H54 (cell line): ENCODE measurements at places on chromosomes 1 and 21.

DNA sequence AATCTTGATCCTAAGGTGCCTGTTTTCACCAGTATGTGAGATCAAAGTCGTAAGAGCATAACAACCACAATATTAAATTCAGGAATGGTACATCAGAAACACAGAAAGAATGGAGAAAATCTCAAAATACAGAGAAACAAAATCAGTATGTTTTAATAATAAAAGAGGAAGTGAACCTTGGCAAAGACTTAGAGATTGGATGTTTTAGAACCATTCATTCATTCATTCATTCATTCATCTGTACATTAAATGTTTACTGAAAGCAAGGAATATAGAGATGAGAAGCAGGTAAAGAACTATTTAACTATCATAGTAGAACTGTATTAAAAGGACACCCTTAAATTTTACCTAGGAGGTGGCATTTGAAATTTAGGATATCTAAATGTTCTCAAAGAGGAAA is 55.7 kb downstream of the EDEM3 start:
- DNase-seq, result no peak

GRCh38 chr21:33771976-33772375 is 129.7 kb downstream of the ITSN1 start:
- no peak for DNase-seq

- DNase-seq, result no peak
These were observed 120.8 kb downstream of the CLEC20A start for GRCh38 chr1:178376008-178376407.

GRCh38 chr1:12615865-12616708 is 1.9 kb downstream of the DHRS3 start:
- peak; percentile 65 for DNase-seq

DNA sequence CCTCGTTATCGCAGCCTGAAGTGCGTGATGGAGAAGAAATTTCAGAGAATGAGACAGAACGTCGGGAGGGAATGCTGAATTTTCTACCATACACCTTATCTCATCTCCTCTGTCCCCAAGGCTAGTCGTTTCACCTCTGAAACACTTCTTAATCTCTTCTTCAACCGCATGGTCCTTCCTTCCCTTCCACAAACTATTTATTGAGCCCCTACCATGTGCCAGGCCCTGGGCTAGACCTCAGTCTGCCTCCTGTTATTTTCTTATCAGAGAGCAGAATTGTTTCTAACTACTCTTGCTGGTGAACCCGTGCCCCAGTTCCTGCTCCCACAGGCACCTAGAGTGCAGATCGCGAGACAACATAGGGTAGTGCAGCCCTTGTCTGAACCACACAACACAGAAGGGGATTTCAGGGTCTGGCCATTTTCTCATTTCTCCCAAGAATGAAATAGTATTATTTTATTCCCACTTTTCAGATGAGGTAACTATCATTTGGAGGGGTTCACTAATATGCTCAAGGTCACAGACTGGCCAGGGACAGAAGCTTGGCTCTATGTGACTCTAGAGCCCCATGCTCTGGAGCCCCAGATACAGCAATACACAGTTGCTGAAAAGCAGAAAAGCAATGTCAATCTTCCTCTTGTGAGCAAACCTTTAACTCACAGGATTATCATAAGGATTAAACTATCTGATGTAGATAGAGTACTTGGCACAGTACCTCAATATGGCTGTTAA is 598 bp upstream of the ADIPOR1 start:
- no peak for DNase-seq
